ENCODE measurements at places on chromosomes 1 and 21.

GRCh38 chr1:61247881-61248752 lies 165.8 kb downstream of the NFIA start:
- no peak for DNase-seq

DNA sequence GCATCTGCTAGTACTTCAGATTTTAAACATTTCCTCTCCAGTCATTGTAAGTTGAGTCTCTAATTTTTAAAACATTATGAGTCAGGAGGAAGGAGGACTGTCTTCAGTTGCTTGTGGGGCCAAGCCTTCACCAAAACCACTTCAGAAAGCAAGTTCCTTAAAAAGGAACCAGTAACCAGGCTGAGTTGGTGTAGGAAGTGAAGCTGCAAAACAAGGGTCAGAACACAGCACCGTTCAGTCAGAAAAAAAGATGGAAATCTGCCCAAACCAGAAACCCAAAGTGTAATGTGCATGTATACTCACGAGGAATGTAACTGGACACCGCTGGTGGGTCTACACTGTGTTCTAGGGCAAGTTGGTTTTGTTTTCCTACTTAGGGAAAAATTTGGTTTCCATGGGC lies 402.1 kb downstream of the SETD4 start:
- peak; percentile 61 for DNase-seq

GRCh38 chr1:75423136-75423535 lies 187.8 kb downstream of the SLC44A5 start:
- no peak for DNase-seq

DNA sequence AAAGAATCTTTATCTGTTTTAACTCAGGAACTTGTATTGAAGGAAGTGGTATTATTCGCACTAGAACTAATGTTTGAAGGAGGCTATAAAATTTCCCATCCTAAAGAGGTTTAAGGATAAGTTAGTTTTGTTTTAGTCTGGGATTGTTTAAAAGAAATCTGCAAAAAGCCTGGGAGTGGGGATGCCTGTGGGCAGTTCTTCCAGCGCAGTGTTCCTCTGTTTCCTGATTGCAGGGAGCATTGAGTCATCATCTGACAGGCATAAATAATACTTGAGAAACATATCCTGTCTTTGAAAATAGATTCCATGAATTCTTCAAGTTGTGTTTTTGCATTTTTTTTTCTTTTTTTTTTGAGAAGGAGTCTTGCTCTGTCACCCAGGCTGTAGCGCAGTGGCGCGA lies 350.8 kb upstream of the PTBP2 start:
- no peak for DNase-seq

DNA sequence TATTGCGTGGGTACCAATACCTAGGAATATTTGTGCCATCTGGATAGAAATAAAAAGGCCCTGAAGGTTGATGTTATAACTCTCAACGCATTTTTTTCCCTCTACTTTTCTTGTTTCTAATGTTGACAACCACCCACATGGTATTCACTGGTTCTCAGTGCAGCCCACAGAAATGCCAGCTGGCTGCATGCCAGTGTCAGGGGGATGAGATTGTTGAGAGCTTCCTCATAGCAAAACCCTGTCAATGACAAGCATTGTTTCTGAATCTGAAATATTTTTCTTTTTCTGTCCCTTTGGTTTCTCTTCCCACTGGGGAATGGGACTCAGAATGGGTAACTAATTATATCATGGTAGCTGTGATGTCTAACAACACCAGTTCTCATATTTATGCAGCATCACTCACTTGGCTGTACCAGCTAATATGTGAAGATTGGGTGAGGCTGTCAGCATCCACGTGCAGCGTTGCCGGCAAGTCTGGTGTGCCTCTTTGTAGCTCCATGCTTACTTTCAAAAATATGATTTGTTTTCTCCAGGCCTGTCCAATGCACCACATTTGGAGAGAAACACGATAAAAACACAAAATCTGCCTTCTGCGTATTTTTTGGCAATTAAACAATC lies 284.6 kb downstream of the PTBP2 start:
- DNase-seq = peak; percentile 43

Measured in left hindlimb (tissue), 1 donor.